DMS 273 treated with DMSO at 0.1 percent for 48 hours (cell line): ENCODE measurements at places on chromosomes 1 and 21.

DNA sequence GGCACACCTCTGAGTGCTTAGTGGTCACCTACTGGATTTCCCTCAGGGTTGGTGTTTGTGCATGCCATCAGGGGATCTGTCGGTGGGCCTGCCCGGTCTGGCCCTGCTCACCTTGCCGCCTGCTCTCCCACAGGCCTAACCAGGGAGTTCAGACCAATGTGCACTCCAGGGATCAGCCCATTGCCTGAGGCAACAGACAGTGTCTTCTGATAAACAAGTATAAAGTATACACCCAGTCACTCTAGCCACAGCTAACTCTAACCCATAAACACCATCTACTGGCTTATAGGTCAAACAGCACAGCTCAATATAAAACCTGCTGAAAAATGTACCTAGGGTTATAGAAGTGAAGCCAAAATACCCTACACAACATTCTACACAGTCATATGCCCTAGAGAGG is 1300.0 kb downstream of the PLA2G4A start:
- DNase-seq, result no peak

GRCh38 chr1:71081697-71082080 is 854 bp upstream of the ZRANB2 start:
- no peak for DNase-seq

GRCh38 chr1:150321826-150322166 is 463 bp downstream of the PRPF3 start:
- DNase-seq, result no peak

DNA sequence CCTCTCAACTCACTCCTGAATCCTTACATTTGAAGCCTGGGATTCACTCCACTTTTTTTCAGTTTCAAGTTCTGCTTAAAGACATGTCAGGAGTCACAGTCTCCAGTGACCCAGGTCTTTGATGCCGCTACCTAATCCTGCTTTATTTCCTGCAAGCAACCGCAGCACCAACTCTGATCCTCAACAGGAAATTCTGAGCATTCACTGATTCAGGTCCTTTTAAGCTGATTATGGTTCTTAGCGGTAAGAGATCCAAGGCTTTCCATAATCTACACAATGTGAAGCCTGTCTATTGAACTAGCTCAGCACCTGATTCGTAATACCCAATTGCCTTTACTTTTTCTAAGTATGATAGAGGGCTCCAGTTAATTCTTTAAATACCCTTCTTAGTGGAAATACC is 43.7 kb upstream of the PIGC start:
- no peak for DNase-seq

- DNase-seq, result no peak
These were observed 1.8 kb downstream of the RNF220 start for GRCh38 chr1:44406737-44407429.

- DNase-seq, result no peak
These were observed 44.6 kb downstream of the WASF2 start for GRCh38 chr1:27445177-27445936.

DNA sequence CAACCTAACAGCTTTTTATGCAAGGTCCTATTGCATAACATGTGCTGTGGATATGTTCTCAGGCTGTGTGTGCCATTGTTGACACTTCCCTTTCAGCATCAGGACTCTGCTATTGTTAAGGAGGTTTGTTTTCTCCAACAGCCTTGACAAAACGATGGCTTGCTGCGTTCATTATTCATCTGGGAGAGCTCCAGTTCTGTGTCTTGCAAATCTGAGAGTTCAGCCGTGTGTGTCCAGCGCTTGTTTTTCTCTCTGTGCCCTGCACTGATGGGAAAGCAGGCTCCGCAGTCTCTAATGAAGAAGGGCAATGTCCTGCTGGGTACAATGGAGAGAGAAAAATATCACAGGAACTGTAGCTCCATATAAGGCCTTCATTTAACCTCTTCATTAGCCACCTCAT is 63.7 kb downstream of the CLDN17 start:
- no peak for DNase-seq

DNA sequence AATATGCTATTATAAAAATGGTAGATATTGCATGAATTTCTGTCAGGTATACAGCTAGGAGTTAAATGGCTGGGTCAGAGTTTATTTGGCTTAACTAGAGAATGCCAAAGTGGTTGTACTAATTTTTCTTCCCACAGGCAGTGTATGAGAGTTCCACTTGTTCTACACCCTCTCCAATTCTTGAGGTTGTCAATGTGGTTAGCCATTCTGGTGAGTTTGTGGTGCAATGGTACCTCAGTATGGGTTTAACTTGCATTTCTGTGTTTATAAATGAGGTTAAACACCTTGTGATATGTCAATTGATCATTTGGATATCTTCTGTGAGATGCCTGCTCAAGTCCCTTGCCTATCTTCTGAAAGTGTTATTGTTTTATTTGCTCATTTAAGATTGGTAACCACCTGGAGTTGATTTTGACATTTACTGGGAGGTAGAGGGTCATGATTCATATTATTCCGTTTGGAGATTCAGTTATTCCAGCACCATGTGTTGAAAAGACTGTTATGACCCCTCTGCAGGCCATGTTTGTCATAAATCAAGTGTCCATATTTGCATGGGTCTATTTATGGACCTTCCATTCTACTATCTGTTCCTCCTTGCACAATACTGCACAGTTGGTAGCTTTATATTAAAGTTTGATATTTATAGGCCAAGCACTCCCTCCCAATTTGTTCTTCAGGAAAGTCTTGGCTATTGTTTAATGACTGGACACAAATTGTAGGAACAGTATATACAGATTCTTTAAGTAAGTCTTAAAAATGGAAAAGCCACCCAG is 5.8 kb downstream of the FALEC start:
- DNase-seq, result no peak

- DNase-seq, result no peak
These were observed 27.2 kb downstream of the RNF187 start for GRCh38 chr1:228514421-228514820.

DNA sequence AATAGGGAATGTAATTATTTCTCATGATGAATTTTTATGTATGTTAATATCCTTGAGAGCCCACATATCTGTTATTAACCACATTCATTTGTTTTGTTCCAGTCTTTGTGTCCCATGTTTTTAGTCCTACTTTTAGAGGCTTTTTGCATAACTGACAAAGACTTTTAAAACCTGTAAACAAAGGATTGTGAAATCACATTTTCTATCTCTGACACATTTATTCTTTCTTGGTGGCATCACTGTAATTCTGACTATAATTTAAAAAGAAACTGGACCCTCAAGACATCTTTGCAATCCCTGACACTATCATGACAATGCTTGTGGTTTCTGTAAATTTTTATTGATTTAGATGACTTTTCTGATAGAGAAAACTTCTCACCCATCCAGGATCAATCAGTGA is 313.1 kb downstream of the SIPA1L2 start:
- no peak for DNase-seq

DNA sequence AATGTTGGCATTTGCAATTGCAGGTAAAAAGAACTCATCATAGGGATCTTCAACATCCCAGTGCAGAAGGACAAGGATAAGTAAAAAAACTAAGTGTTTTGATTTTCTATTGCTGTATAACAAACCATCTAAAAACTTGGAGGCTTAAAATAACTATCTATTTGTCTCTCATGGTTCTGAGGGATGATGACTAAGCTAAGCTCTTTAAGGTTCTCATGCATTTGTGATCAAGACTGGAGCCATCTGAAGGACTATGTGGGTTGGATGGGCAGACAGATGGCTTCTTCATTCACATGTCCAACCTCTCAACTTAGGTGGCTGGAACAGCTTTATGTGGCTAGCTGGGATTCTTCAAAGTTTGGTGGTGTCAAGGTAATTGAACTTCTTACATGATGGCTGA is 51.5 kb downstream of the RPL5 start:
- no peak for DNase-seq

DNA sequence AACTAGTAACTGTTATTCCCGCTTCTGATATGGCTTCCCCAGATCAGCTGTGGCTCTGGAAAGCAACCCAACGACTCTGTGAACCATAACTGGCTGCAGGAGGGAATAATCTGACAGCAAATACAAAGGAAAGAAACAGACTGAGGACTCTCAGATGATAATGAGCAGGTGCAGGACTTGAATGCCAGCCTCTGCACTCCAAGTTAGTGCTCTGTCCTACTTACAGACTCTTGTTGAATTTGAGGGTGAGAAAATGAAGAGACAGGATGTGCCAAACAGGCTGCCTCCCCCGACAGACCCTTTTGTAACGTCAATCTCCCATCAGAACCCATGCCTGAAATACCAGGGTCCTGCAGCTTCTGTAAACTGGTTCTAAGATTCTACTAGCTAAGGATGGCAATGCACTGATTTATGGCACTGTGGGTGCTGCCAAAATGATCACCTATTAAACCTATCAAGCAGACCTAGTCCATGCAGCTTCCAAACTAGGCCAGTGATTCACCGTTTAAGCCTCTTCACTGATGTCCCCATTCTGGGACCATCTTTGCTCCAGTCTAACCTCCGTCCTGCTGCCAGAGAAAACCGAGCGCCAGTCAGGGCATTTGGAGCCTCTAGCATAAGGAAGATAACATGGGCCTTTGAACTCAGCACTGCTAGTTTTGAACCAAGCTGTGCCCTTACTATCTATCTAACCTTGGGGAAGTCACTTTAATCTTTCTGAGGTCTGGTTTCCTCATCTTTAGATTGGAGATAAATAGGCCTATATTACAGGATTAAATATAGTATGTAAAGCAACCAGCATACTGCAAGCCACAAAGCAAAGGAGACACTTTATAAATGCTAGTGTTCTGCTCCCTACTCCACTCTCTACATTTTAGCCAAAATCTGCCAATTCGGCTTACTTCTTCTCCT is 4.8 kb downstream of the MKNK1 start:
- DNase-seq, result no peak

DNA sequence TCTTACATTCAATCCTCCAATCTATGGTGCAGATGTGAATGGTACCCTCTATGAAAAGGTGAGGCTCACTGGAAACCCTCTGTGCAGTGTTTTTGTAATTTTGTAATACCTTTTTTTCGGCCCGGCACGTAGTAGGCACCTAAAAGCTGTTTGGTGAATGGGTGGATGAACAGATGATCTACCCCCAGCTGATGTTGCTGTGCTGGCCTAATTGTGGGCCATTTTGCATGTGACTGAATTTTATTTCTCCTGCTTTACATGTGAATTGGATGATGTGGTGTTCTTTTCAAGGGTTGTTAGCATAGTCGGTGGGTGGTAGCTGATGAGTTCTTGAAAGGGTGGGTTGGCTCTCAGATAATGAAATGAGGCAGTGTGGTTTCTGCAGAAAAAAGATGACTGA is 10.4 kb downstream of the KDM4A start:
- DNase-seq, result no peak

DNA sequence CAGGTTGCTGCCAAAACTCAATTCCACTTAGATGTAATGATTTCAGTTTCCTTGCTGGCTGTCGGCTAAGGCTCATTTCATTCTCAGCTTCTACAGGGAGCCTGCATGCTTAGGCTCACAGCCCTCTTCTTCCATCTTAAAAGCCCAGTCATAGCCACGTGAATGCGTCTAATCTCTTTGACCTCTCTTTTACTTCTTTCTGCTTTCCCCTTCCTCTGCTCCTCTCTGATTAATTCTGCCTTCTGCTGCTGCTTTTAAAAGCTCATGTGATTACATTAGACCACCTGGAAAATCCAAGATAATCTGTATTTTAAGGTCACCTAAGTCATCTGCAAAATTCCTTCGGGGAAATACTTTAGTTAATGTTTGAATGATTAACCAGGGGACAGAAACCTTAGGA is 812.8 kb upstream of the BRINP3 start:
- DNase-seq, result no peak

DNA sequence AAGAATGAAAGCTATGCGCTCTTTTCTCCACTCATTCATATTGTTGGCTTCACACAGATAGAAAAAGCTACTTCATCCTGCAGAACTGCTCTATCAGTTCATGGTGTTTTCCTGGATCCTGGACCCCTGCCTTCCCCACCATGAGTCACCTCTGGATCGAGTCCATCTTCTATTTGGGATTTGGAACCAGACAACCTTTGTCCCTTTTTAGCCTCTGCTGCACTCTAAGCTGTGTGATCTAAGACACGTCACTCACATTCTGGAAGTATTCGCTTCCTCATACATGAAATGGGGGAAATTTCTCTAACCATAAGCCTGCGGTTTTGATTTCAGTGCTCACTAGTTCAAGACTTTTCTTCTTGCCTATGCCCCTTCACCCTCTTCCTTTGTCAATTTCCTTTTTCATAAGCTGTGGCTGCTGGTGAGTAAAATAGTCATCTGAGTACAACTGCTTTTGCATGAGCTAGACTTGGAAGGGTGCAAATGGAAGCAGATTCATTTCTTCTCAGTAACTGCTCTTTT is 14.1 kb upstream of the DEGS1 start:
- no peak for DNase-seq

- no peak for DNase-seq
These were observed 20.6 kb downstream of the KIRREL1 start for GRCh38 chr1:158013840-158014730.

DNA sequence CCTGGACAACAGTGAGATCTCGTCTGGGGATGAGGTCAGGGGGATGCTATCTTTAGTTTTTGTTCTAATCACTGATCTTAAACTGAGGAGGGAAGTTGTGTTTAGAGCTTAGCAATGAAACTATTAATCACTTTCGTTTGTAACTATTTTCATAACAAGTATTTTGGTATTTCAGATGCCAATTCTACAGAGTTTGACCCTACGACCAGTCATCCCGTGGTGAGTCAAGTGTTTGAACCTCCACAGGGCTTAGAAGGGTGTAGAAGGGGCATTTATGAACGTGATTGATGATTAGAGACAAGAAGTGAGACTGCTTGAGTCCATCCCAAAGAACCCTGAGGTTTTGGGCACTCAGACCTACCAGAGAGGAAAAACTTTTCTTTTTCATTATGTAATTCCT is 15.6 kb downstream of the SLFNL1 start:
- DNase-seq, result no peak

DNA sequence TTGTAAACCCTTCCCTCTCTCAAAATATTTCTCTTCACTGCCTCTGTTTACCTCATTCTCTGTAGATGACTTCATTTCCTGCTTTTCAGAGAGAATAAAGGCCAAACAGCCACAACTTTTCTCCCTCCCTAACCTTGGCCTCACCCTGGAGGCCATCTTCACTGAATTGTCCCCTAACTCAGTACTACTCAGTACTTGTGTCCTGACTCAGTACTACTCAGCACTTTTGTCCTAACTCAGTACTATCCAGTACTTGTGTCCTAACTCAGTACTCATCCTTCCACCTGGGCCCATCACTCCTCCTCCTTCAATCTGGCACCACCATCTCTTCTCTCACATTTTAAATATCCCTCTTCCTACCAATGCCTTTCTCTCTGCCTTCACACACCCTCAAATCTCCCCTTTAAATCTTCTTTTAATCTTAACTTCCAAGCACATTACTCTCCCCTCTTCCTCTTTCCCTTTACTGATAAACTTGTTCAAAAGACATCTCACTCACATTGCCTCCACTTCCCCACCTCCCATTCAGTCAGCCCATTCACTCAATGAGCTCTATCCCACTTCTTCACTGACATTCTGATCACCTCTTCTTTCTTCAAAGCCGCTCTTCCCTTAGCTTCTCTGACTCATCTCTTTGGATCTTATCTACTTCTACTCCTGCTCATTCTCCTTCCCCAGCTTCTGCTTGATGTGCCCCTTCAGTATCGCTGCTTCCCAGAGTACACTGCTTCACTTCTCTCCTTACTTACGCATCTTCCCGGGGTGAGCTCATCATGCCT is 121.4 kb downstream of the RNF220 start:
- DNase-seq, result no peak
